ENCODE measurements at places on chromosomes 12 and 14.

DNA sequence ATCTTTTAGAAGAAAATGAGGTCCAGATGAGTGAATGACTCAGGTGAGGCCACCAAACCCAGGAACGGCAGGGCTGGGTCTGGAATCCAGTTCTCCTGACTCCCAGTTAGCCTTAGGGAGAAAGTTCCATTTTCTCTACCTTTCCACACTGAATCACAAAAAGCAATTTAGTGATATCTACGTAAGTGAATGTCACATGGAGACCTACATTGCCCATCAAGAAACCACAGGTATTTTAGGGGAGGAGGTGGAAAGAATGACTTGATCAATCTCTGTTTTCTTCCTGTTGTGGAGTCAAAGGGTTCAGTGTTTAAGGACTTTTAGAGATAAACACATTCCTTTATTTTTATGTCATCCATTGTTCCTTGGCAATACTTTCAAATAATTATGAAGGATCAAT, 106.9 kb upstream of the PTPRB start:
- DNase-seq, result no peak

GRCh38 chr12:75937486-75937885, 94.1 kb downstream of the PHLDA1 start:
- no peak for DNase-seq

DNA sequence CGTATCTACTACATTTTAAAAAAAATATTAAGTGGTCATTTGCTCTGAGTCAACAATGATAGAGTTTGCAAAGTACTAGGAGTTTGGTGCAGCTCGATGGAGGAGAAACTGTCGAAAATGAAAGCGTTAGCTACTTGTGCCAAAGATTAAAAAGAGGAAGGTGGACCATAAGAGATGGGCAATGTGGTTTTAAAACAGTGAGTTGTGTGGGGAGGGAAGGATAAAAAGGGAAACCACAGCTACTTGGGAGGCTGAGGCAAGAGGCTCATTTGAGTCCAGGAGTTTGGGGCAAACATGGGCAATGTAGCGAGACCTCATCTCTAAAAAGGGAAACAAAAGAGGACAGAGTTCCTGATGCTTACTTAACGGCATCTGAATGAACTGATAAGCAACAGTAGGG, 18.2 kb upstream of the STRAP start:
- no peak for DNase-seq

- no peak for DNase-seq
Observed at GRCh38 chr12:127381681-127382080, 885.3 kb upstream of the TMEM132C start.

DNA sequence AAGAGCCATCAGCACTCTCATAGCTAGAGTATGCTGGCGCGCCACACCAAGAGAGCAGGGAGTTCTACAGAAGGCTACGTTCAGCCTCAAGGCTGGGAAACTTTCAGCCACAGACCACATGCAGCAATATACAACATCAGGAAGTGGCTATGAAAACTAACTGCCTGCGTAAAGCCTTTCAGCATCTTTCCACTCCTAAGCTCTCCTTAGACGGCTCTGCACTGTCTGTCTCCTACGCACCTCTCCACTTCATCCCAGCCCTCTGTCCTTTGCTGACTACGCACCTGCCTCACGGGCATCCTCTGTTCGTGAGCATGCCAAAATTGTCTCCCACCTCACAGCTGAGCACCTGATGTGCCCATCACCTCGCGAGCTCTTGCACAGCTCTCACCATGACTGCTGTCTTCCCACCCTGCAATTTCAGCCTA, 9.7 kb downstream of the MPHOSPH9 start:
- no peak for DNase-seq

GRCh38 chr12:59084511-59085375, 164.4 kb upstream of the LRIG3 start:
- DNase-seq, result peak; percentile 71

DNA sequence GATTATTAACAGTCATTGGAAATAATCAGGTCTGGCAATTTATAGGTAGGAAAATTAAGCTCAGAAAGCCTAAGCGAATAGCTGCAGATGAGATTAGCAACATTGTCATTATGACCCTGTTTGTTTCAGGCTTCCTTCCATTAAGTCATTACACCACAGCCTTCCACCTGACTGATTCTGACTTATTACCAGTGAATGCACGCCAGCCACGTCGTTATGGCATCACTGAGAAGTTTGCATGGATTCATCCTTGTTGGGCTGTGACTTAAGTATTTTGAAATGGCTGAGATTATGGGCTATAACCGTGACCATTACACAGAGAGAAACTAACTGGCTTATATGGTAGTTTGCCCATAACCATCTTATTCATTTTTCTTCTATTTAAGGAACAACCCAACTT, 18.6 kb downstream of the RASSF8 start:
- DNase-seq, result no peak

GRCh38 chr14:76352639-76353281, 23.2 kb upstream of the ESRRB start:
- peak; percentile 79 for DNase-seq

GRCh38 chr12:3536096-3536875, 45.3 kb downstream of the PRMT8 start:
- DNase-seq, result no peak

DNA sequence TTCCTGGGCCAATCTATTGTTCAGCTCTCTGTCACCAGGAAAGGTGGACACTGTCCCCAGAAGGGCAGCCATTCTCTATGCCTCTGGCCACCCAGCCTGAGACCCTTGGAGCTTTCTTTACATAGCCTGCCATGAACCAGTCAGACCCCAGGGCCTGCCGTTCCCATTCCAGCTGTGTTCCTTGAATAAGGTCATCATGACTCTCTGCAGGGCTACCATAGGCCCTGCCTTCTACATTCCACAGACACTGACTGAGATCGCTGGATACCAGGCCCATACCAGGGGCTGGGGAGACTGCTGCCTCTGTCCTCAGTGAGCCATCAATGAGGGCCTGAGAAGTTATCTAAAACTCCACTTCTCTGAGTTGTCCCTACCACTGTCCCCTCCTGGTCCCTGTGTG, 75.5 kb downstream of the SYNE3 start:
- DNase-seq, result no peak

DNA sequence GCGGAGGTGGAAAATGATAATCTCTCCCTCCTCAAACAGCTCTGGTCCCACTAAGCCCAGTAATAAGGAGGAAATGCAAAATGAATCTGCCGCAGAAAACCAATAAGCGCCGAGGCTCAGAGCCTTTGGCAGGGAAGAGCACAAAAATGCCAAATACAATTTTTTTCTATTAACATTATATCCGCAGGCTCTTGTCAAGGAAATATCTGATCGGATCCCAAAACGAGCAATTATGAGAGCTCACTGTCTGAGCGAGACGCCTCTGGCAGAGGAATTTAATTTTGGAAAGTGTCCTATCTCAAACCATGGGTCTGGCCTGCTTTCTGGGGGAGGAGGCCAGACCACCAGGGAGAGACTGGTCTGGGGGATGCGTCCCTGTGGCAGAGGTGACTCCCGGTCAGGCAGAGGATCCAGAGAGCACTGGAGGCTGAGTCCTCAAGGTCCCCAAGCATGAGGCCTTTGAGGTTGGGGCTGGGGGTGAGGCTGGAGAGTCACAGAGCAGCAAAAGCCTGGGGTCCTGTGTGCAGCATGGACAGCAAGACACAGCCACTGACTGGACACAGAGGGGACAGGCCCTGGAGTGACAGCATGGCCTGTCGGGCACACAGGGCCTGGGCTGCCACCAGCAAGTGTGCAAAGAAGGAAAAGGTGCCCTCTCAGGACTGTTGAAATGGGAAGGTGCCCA, 342.8 kb upstream of the SFSWAP start:
- DNase-seq, result no peak

GRCh38 chr14:100393906-100394732, 71.0 kb downstream of the SLC25A47 start:
- no peak for DNase-seq

DNA sequence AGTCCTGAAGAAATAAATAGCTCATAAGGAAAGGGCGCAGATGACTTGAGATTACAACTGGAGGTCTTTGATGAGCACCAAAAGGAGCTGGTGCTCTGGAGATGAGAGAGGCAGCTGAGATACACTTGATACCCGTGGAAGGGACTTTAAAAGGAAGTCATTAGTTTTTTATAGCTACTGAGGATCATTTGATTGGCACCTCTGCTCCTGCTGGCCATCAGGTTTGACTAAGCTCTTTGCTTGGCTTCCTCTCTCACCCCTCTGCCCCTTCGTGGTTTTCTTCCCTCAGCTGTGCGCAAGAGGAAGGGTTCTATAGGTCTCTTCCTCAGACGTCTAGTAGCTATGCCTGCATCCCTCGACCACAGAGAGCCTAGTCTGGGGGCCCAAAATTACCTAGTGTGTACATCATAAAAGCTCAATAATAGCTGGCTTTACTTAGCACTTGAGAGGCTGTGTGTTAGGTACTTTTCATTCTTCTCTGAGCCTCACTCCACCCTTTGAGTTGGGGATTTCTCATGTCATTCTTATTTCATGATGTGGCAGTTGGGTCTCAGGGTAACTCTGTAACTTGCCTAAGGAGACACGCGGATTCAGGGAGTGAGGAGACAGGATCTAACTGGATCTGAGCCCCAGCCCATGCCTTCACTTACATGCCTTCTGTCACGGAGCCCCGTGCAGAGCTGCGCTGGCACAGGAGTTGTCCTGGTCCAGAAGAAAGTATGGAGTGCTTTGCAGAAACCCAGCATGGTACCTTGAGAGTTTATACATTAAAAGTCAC, 68.4 kb upstream of the ASPG start:
- no peak for DNase-seq

GRCh38 chr12:21913823-21914222, 27.4 kb downstream of the ABCC9 start:
- no peak for DNase-seq

DNA sequence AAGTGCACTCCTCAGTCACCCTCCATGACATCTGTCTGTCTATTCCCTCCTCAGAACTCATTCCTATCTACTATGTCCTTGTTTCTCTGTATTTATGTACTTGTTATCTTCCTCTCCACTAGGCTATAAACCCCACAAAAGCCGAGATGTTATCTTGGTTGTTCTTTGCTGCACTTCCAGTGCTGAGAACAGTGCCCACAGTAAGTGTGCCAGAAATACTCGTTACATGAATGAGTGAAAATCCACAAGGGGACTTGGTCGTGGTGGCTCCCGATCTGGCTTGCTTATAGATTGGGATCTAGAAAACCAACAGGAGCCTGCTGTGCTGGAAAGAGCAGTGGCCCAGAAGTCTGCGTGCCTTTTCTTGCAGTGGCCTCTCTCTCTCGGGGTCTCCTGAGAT, 111.9 kb upstream of the PRMT8 start:
- no peak for DNase-seq

DNA sequence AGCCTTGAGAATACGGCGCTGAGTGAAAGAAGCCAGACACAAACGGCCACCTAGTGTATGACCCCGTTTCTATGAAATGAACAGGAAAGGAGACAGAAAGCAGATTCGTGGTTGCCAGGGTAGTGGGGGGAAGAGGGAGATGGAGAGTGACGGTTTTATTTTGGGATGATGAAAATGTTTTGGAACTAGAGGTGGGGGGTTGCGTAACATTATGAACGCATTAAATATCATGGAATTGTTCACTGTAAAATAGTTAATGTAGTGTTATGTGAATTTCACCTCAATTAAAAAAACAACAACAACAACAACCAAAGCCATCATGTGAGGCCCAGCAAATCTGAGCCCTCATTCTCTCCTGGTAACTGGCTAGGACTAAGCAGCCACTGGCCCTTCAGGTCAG, 3.3 kb upstream of the PIWIL1 start:
- DNase-seq, result no peak

DNA sequence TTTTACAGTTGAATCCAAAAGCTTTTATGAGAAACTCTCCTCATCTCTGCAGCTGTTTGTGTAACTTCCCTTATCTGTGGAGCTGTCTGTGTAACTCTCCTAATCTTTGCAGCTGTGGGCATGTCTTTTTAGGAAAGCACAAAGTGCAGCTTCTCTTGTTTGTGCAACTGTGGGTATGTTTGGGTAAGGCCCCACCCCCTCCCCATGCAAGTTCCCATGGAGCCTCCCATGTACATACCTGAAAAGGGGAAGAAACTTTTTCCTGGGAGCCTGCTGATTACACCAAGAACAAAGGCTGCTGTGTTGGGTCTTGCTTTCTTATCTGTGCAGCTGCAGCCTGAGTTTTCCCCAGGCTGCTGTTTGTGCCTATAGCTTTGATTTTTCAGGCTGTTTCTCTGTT, 42.7 kb upstream of the CDKN3 start:
- DNase-seq, result no peak

DNA sequence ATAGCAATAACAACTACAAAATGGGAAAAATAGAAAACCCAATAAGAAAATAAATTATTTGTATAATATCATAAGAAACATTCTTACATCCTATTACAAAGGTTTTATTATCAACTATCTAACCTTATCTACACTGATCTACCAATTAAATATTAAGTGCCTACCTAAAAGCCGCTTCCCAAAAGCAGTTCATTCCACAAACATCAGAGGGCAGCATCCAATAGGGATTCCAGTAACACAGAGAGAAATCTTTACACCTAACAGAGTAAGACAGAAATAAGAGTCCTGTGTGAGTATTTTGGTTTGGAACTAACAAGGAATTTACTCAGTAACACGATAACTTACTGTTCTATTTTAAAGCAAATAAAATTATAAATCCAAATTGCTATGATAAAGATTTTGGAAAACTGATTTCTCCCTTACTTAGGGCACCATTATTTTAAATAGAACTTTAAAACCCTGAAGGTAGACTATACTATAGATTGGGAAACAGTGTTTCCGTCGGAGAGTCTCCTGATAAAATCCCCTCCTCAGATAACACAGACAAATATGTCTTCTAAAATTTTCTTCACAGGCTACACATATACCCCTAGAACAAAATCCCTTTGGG, 15.0 kb downstream of the GXYLT1 start:
- DNase-seq, result no peak

GRCh38 chr12:64400041-64400440, 4.2 kb upstream of the XPOT start:
- no peak for DNase-seq

- DNase-seq, result no peak
Observed at GRCh38 chr12:14664434-14665023, 31.9 kb downstream of the GUCY2C start.

DNA sequence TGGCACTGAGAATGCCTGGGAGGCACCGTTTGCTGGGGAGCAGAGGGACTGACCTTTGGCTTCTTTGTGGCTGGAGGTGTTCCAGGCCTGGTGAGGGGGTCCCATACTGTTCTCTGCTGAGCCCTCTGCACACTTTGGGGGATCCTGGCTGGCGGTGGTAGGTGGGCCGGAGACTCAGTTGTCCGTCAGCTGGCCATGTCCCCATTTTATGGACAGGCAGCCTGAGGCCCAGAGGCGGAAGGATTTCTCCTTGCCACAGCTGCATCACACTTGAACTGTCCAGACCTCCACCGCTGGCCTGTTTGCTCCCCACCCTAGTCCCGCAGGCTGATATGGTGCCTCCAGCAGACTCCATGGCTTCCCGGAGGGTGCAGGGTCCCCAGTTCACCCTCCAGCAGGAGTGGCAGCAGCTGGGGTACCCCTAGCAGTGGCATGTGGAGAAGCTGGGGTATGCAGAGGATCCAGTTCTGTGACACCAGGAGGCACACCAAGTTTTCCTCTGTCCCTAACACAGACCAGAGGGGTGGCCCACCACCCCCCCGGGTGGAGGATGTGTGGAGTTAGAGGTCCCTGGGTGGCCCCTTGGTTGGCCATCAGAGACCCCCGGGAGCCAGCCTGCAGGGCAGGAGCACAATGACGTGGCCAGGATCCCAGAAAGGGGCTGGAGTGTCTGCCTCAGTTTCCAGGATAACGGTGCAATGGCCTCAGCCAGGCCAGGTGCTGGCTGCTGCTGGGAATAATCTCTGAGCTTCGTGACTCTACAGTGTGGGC, 14.8 kb downstream of the SLC25A29 start:
- DNase-seq, result no peak
